Right renal pelvis (tissue), 4 donors: ENCODE measurements at places on chromosomes 1 and 21.

GRCh38 chr21:26715878-26716506 is 129.2 kb downstream of the ADAMTS1 start:
- DNase-seq: peak; percentile 12

GRCh38 chr1:5099558-5099957 is 445.1 kb downstream of the AJAP1 start:
- no peak for DNase-seq

DNA sequence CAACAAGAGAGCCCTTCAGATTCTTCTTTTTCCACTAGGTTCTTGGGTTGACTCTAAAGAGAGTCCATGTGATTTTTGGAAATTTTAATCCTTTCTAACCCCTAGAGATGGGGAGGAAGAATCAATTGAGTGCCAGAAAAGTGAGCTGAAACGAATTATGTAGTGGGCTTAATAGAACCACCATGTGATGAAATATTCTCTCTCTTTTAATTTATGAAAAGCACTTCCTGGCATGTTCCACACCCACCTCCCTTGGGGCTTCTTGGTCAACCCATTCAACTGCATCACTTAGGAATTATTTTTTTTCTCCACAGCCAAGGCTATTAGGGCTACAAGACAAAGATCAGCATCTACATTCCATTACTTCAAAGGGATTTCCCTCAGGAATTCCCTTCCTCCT is 79.6 kb downstream of the ZC3H11B start:
- DNase-seq: no peak

DNA sequence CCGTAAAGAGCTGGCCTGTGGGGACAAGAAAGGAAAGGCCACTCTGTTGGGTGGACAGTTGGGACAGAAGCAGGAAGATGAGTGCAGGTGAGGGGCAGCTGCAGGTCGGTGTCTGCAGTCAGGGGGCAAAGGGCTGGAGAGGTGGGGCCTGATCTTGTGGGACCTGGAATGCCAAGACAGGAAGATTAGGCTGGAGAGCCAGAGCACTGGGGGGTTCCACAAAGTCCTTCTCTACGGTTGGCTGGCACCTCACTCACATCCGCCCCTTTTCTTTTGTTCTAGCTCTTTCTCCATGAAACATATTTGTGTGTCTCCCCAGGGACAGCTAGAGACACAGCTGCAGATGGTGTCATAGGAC is 404.1 kb downstream of the PTPRU start:
- DNase-seq: no peak

- DNase-seq: no peak
Observed at GRCh38 chr1:204493145-204493983, 1.2 kb downstream of the PIK3C2B start.

GRCh38 chr1:9793291-9793690 is 30.5 kb downstream of the CLSTN1 start:
- no peak for DNase-seq
